ENCODE measurements at places on chromosomes 12 and 14. TPM values are rescaled to one million over a fixed set of nuclear protein-coding genes. Genes with fewer than 3 reads are reported as not detected.
A peak's percentile ranks its signal among the peaks of the same experiment; 100 is the strongest.

- no peak for DNase-seq
- peaks cover 2% of the 10 kb centered on the region for H3K27me3 ChIP-seq
- no peaks in the 10 kb centered on the region for H3K36me3 ChIP-seq
- no peak overlapping the region for H3K27ac ChIP-seq
- H3K4me3 ChIP-seq, result no peak overlapping the region
Measured at GRCh38 chr12:95738024-95738611, 52.4 kb downstream of the NTN4 start.

- DNase-seq, result no peak
- H3K4me1 ChIP-seq, result peaks cover 5% of the 10 kb centered on the region
- no peaks in the 10 kb centered on the region for H3K36me3 ChIP-seq
- H3K27ac ChIP-seq, result no peak overlapping the region
- H3K4me3 ChIP-seq, result no peak overlapping the region
- H3K27me3 ChIP-seq, result peaks cover 46% of the 10 kb centered on the region
Measured at GRCh38 chr14:54219261-54220070, 177.3 kb upstream of the CDKN3 start.

DNA sequence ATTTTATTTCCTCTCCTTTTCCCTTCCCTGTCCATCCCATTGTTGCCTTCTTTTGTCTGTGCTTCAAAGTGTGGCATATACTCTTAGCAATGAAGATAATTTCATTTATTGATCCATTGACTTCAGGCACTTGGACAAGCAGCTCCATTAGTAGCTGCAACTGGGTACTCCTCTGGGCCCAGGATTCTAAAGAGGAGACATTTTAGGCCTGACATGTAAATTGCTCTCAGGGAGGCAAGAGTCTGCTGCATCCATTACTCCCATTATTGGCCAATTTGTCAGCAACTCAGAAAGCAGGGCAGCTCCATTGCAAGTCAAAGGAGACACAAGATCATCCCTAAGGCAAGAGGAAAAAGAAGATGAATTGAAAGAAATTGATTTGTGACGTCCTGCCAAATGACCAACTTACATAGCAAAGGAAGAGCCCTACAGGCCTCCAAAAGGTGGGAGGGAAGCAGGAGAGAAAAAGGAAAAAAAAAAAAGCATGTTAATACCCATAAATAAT, 1094.1 kb upstream of the FLRT2 start:
- no peak overlapping the region for H3K27ac ChIP-seq
- H3K27me3 ChIP-seq, result no peaks in the 10 kb centered on the region
- no peaks in the 10 kb centered on the region for H3K36me3 ChIP-seq

DNA sequence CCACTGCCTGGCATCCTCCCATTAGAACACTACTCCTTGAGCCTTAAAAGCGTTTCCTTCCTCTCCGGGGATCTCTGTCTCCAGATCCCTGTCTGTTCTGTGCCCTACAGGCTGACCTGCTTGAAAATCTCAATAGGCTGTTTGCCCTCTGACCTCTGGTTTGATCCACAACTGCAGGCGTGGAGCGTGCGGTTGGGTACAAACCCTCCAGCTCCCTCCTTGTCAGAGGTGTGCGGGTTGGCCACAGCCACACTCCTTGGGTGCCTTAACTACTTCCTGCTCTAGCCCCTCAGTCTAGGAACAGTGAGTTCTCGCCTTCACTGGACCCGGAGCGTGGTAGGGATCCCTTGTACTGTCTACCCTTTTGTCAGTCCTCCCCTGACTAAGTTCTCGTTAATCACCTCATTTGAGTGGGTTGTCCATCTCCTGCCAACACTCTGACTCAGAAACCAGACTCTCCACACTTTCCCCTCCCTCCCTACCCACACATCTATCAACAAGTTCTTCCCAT, 33.1 kb downstream of the CMKLR1 start:
- no peak overlapping the region for H3K27ac ChIP-seq
- H3K36me3 ChIP-seq, result no peaks in the 10 kb centered on the region
- H3K27me3 ChIP-seq, result peaks cover 2% of the 10 kb centered on the region
- no peak overlapping the region for H3K4me3 ChIP-seq

DNA sequence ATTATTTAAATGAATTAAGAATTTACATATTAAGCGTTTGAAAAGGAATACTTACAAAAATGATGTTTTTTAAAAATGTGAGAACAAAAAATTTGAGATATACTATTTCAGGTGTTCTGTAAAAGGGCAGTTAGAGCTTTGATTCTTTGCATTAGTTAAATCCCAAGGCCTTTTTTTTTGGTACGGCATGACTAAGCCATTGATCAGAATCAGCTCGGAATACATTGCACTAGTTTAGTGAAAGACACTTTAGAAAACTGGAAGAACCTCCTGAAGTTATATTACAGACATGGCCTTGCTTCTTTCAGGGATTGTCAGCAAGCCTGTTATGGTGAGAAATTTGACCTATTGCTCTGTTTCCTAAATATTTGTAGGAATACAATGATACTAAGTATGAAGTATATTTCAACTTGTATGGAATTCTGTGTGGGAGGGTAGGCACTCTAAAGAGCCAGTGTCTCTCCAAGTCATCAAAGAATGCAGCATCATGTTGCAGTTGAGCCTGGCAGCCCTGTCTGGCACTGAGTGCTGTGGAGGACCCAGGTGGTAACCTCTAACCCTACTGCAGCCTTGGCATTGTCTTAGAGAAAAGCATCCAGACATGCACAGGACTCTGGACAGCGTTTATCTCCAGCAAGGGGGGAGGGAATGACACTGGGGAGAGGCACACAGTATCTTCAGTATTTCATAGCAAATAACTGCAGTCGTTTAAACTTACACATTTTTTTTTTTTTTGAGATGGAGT, 1.5 kb downstream of the KLC1 start:
- no peaks in the 10 kb centered on the region for H3K27me3 ChIP-seq
- peaks cover 13% of the 10 kb centered on the region for H3K36me3 ChIP-seq
- H3K4me1 ChIP-seq, result peaks cover 22% of the 10 kb centered on the region
- H3K27ac ChIP-seq, result peak overlapping the region; percentile 48
- peak overlapping the region; percentile 89 for H3K4me3 ChIP-seq
- no peak for DNase-seq

DNA sequence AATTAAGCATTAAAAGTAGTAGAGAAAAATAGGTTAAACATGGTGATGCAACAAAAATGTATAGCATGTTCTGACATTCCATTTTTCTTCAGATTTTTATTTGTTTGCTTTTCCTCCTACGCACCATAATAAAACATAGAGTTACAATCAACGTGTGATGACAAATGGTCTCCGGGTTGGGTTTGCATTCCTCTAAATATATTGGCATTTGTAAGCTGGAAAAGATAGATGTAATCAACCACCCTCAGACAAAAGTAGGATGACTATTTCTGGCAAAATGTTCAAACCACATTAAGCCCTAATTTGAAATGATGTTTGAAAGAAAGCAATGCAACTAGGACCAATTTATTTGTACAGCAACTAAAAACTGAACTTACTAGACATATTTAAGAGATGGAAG, 58.4 kb downstream of the SLC25A21 start:
- H3K4me3 ChIP-seq, result no peak overlapping the region
- H3K4me1 ChIP-seq, result no peaks in the 10 kb centered on the region
- no peak for DNase-seq
- no peaks in the 10 kb centered on the region for H3K36me3 ChIP-seq
- H3K27ac ChIP-seq, result no peak overlapping the region
- H3K27me3 ChIP-seq, result no peaks in the 10 kb centered on the region

DNA sequence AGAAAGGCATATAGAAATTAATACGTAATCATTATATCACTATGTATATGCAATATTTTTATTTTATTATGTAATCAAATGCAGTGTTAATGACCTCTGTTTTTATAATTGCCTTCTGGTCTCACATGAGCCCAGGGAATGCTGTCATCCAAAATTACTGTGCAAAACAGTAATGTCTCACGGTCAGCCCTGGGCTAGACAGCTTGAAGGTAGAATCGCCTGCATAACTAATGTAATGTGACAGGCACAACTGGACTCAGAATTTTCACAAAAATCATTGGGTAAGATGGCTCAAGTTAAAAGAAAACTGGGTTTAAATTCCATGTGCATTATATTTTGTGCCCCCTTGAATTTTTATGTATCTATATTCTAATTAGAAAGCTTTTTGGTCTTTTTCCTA, 293.3 kb downstream of the PPFIA2 start:
- H3K27ac ChIP-seq, result no peak overlapping the region
- DNase-seq, result no peak
- H3K4me1 ChIP-seq, result no peaks in the 10 kb centered on the region
- no peaks in the 10 kb centered on the region for H3K27me3 ChIP-seq
- no peaks in the 10 kb centered on the region for H3K36me3 ChIP-seq

GRCh38 chr12:108886873-108887629, 7.2 kb downstream of the DAO start:
- H3K27ac ChIP-seq, result no peak overlapping the region
- no peaks in the 10 kb centered on the region for H3K4me1 ChIP-seq
- H3K36me3 ChIP-seq, result no peaks in the 10 kb centered on the region
- peaks cover 6% of the 10 kb centered on the region for H3K27me3 ChIP-seq
- no peak overlapping the region for H3K4me3 ChIP-seq

DPF3 gene
- total RNA-seq, result 4.3 TPM

PYM1 gene
- total RNA-seq, result 38.8 TPM

All from activated T-helper 1 cell treated with anti-CD3 and anti-CD28 coated beads, Interleukin-12 subunit alpha, Interleukin-12 subunit beta, Interleukin-2, Interleukin-4 antibody, amounts not matched to agents 30 ng/mL and 10 ng/mL and 1 ng/mL, durations not matched to agents 14 hours and 24 hours and 36 hours (primary cell).